GM12892 (cell line): ENCODE measurements at places on chromosomes 13 and 19.
A peak's percentile ranks its signal among the peaks of the same experiment; 100 is the strongest.

DNA sequence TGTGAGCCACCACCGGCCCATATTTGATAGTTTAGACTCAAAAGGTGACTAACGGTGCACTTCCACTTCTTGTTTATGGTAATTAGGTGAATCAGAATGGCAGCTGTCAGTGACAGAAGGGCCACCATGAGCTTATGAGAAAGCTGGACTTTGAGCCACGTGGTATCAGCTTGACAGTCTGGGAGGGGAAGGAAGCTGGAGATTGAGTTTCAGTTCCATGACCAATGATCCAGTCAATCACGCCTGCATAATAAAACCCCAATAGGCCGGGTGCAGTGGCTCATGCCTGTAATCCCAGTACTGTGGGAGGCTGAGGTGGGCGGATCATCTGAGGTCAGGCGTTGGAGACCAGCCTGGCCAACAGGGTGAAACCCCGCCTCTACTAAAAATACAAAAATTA lies 8.2 kb downstream of the EID2B start:
- DNase-seq, result no peak

DNA sequence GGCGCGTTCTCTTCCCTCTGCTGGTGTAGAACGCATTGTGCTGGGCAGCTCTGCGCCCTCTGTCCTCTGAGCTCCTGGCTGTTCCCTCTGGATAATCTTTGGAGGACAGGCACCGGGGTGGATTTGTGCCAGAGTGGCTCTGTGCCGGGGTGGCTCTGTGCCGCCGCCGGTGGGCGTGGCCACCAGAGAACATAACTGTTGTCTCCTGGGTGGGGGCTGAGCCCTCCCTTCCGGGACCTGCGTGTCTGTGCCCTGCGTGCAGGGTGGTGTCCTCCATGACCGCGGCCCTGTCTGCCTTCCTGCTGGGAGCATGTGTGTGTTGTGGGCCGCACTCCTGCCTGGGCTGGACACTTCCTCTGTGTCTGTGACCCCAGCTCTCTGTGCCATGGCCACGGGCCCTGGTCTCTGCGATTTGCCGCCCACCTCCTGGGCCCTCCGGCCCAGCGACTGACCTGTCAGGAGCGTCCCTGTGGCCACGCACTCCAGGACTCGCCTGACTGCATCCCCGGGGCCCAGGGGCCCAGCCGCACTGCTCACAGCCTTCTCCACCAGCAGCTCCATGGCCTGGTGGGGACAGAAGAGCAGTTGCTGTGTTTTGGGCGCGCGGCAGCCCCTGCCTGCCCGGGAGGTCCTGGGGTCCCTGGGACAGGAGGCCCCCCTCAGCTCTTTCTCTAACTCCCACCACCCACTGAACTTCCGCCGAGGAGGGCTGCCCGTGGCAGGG lies 22.4 kb upstream of the MATK start:
- DNase-seq, result no peak

GRCh38 chr13:79466872-79467271 lies 14.1 kb upstream of the NDFIP2 start:
- no peak for DNase-seq

DNA sequence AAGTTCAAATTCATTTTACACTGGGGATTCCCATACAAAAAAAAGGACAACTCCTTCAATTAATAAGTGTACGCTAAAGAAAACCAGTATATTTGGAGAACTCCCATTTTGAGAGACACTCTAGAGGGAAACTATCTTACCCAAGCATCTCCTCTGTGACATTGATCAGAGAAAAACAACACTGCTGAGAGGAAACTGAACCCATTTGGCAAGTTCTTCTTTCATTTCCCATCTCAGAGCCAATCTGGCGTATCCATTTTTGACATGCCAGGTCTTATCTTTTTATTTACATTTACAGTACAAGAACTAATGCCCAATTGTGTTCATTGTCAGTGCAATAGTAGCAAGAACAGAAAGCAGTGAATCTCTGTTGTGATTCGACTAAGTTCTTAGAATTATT lies 30.1 kb downstream of the LIG4 start:
- DNase-seq, result no peak

DNA sequence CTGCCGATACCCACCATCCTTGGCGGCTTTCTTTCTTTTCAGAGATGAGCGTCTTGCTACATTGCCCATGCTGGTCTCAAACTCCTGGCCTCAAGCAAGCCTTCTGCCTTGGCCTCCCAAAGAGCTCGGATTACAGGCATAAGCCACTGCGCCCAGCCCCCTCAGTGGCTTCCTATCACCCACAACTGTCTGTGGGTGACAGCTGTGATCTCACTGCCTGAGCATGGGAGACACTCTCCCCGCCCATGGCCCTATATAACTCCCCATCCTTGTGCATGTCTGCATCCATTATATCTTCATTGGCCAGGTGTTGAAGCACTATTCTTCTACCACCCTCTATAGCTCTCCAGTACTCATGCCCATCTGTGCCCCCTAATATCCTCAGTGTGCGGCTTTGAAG lies 76.2 kb downstream of the PTPRS start:
- DNase-seq, result no peak

- DNase-seq, result no peak
These were observed 38.7 kb upstream of the FARP1 start for GRCh38 chr13:98103942-98104880.

GRCh38 chr13:37067874-37068273 lies 8.4 kb upstream of the SUPT20H start:
- DNase-seq, result no peak

DNA sequence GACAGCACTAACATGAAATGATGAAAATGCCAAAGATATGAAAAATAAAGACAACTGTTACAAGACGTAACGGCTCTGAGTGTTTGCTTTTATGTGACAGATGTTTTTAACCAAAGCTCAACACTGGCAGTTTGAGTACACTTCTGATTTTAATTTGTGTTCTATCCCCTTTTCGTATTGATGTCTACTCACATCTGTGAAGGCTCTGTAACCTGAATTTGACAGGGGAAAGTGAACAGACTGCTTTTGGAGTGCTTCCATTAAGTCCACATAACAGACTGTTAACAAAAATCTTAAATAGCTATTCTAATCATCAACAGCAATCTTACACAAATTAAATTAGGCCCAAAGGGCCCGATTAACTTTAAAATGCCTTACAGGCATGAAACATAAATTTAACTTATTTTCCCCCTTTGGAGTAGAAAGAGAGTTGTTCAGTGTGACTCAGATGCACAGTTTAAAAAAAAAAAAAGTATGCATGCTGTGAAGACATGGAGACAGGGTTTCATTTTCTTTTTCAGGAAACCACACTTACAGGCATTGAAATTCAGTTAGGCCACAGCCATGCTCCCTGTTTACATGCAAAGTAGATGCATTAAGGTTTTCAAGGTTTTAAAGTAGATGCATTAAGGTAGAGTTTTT lies 16.3 kb upstream of the RNASEH2B start:
- DNase-seq, result no peak

DNA sequence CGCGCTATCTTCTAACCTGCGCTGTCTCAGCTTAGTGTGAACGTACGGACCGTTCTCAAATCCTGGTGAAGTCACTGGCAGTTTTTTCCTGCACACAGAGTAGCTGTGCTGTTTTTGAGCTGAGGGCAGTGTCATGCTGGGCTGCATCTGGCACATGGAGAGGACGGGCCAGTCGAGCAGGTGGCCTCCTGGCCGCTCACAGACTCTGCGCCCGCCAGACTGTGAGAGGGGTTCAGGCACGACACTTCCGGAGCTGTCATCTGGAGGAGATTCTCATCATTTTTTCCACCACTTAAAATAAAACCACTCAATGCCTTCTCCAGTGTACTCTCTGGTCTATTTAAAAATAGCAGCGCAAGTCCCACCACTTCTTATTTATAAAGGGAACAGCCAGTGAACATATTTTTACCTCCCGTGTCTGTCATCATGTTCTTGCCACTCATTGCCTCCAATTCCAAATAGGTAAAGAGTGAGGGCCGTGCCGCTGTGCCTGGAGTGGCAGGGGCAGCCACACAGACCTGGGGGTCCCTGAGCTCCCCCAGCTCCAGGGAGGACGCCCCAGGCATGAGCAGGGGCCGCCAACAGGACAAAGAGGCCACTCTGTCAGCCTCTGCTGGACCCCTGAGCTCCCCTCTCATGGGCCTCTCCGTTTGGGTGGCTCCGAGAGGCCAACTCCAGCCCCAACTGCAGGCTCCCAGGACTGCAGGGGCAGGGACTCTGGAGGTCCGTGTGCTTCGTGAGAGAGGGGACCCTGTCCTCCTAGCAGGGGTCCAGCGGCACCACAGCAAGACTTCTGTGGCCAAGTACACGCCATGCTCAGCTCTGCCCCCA lies 36.9 kb upstream of the GRTP1 start:
- no peak for DNase-seq

- DNase-seq, result no peak
These were observed 6.3 kb downstream of the SNRNP70 start for GRCh38 chr19:49091391-49092038.

GRCh38 chr13:97191615-97192014 lies 30.5 kb upstream of the MBNL2 start:
- DNase-seq, result no peak

DNA sequence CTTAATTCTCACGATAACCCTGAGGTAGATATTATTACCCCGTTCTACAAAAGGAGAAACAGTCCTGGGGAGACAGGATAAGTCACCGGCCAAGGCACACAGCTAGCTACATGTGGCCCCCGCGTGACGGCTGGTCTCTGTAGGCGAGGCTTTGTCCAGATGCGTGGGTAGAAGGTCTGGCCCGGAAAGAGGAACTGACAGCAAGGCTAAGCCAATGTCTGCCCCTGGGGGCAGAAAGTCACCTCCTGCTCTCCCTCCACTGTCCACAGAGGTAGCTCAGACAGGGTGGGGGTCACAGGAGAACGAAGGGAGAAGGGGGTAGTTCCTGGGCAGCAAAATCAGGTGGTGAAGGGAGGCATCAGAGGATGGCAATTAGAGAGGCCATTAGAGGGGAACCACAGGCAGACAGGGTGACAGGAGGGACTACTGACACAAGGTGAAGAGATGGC lies 1.8 kb downstream of the APOC4 start:
- DNase-seq, result peak; percentile 82

GRCh38 chr13:42720113-42720857 lies 61.1 kb upstream of the FAM216B start:
- DNase-seq, result no peak

GRCh38 chr19:41887711-41888382 lies 4.9 kb downstream of the ARHGEF1 start:
- DNase-seq, result no peak

DNA sequence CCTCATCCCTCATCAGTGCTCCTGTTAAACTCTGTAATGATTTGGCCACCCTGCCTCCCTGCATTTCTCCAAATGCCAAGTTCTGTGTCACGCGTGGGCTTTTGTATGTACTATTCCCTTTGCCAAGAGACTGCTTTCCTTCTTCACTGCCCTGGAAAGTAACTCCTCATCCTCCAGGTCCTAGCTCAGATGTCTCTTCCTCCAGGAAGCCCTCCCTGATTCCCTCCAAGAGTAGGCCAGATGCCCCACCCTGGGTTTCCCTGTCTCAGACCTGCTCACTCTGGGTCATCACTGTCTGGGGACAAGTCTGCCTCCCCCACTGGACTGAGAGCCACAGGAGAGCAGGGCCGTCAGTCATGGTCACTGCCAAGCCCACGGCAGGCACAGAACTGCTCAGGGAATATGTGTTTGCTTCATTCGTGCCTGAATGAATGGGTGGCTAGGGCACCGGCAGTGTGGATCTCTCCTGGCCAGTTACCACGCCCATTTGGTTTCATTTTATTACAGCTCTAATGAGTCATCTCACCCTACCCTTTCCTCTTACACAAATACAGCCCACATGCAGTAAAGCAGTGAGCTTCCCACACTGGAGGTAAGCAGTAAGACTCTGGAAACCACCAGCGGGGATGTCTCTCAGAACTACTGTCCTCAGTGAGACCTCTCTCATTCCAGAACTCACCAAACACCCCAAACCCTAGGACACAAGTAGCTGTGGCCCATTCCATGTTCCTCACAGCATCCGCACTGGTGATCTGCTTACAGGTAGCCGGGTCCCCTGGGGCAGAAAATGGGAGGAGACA lies 12.1 kb upstream of the GPR4 start:
- peak; percentile 60 for DNase-seq

- no peak for DNase-seq
These were observed 51.0 kb downstream of the DIAPH3 start for GRCh38 chr13:60112771-60113170.

GRCh38 chr19:10226021-10226375 lies 5.1 kb downstream of the S1PR2 start:
- no peak for DNase-seq

DNA sequence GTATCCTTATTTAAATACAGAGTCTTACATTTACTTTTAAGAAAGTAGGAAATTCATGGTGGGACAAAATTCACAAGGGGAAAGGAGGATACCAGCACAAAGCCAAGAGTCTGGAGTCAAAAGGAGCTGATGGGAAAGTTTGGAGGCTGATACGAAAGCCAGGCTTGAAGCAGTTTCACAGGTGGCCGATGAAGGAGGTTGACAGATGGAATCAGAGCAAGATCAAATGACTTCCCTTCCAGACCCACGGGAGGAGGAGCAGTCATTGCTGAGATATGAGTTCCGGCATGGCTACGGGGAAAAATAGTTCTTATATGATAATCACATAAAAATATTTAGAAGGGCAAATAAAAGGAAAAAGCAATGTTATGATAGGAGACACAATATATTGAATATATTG lies 65.0 kb downstream of the DGKH start:
- DNase-seq, result no peak

GRCh38 chr19:35755550-35756376 lies 1.1 kb downstream of the HSPB6 start:
- no peak for DNase-seq

- DNase-seq, result no peak
These were observed 6.2 kb downstream of the PPP1R15A start for GRCh38 chr19:48878196-48879024.

GRCh38 chr13:46577696-46578589 lies 25.0 kb downstream of the LRCH1 start:
- DNase-seq, result no peak

DNA sequence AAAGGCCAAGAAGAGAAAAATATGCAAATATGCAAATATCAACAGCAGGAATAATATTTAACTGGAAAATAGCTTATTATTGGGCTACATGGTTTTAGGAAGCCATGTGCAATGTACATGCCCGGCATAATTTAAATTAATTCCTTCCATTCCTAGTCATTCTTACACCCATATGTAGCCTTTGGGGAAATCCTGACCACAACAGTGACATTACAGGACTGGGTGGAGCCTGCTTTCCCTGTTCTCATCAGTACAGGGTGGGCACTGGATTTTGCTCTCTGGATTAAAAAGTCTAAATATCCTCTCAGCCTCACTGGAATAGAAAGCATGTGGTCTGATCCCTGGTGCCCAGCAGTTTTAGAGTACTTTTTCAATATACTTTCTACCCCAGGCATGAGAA lies 198.2 kb downstream of the DNAJC15 start:
- DNase-seq, result no peak
